ENCODE measurements at places on chromosomes 6 and 20. TPM values are rescaled to one million over a fixed set of nuclear protein-coding genes. Genes with fewer than 3 reads are reported as not detected.

- no peak for DNase-seq
These were observed 18.5 kb downstream of the GSTA4 start for GRCh38 chr6:52976591-52977035.

- no peak for DNase-seq
These were observed 164.5 kb downstream of the GRM4 start for GRCh38 chr6:33981421-33981820.

- DNase-seq: no peak
These were observed 30.3 kb upstream of the ZBTB22 start for GRCh38 chr6:33347816-33348215.

- DNase-seq: peak; percentile 21
These were observed 72.8 kb downstream of the MDGA1 start for GRCh38 chr6:37624606-37625574.

DNA sequence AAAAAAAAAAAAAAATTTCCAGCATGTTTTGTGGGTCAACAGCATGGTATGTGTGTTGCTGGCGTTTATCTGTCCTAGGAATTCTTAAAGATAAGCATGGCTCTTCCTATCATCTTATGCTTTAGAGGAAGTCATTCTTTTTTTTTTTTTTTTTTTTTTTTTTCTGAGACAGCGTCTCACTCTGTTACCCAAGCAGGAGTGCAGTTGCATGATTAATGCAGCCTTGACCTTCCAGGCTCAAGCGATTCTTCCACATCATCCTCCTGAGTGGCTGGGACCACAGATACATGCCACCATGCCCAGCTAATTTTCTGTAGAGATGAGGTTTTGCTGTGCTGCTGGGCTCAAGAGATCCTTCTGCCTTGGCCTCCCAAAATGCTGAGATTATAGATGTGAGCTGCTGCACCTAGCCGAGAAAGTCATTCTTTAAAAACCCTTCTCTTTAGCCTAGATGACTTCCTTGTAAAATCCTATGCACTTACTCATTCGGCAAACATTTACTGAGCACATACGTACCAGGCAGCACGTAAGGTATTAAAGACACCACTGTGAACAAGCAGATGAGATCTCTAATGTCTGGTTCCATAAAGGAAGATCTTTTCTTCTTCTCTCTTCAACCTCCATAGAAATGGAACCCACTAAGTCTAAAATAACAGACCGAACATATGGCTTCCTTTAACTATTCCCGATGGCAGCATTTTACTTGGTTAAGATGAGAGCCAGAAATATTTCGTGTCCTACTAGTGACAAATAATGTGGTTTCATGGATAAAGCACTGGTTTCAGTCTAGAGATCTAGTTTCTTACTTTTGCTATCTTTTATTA is 122.4 kb downstream of the RIN2 start:
- no peak for DNase-seq

DNA sequence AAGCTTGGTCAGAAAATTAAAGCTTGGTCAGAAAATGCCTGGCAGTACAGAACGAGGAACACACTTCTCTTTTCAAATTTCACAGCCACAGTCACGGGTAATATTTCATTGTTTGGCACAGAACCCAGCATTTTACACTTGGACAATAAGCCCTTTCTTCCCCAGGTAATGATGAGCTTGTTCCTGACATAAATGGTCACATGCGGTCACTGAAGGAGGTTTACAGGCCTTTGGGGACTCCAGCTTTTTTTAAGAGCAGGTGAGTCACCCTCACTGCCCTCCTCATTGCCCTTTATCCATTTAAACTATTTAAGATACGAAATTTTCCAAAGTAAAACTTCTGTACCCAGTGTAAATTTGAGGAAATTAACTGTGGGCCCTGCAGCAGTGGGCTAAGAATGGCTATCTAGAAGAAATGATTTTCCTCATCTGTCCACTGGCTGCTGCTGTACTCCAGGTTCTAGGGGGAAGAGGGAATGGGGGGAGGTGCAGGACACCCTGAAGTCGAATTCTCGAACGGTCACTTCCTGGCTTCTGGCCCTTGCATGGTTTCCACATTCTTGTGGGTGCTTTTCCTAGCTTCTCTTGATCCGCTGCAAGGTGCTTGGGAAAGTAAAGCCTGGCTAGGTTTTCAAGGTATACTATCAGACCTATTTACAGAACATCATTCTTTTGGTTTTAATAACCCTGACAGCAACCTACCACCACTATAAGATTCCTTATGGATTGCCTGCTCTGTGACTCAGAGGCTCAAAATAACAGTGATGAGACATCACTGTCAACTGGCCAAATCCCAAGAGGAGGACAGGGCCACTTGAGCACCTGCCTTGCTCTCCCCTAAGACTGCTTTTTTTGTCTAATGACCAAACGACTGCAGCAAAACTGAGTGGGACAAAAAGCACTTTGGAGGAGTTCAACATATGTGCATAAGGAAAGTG is 75.8 kb downstream of the PREP start:
- DNase-seq: no peak

- DNase-seq: no peak
These were observed 52.8 kb downstream of the NCOA7 start for GRCh38 chr6:125843593-125843992.

- no peak for DNase-seq
These were observed 204.6 kb downstream of the NKAIN2 start for GRCh38 chr6:124008000-124008987.

GRCh38 chr20:8447262-8448120 is 315.4 kb downstream of the PLCB1 start:
- DNase-seq: no peak

GRCh38 chr6:56694002-56694401 is 51.3 kb upstream of the DST start:
- DNase-seq: no peak

GRCh38 chr20:62486484-62486883 is 10.7 kb upstream of the GATA5 start:
- DNase-seq: no peak

DNA sequence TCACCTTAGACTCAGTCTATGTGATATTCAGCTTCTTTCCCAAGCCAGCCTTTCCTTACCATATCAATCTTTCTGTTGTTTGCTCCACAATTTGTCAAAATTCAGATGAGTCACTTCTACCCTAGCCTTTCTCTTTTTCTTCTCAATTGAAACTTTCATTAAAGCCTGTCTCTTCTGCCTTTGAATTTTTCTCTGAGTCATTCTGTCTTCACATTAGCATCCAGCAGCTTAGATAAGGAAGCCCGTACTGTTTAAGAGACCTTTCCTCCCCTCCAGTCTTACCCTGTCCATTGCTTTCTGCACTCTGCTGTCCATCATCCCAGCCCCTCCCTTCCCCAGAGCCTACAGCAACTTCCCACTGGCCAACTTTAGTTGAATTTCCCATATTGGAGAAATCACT is 34.9 kb upstream of the RALGAPA2 start:
- DNase-seq: no peak

DNA sequence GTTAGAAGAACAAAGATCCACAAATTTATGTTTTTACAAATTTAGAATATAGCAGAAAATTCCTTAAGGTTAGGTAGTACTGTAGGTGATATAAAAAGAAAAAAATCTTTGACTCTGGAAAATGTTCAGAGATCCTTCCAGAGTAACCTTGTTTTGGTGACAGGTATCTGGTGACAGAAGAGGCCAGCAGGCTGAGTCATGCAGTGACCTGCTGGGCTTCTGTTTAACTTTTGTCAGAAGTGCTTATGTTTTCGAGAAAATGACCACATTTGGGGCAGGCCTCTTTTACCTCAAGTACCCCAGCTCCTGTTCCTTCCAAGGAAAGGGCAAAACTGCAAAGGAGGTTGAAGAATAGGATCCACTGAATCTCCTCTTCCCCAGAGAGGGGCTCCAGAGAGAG is 10.5 kb upstream of the CLDN20 start:
- DNase-seq: no peak

DNA sequence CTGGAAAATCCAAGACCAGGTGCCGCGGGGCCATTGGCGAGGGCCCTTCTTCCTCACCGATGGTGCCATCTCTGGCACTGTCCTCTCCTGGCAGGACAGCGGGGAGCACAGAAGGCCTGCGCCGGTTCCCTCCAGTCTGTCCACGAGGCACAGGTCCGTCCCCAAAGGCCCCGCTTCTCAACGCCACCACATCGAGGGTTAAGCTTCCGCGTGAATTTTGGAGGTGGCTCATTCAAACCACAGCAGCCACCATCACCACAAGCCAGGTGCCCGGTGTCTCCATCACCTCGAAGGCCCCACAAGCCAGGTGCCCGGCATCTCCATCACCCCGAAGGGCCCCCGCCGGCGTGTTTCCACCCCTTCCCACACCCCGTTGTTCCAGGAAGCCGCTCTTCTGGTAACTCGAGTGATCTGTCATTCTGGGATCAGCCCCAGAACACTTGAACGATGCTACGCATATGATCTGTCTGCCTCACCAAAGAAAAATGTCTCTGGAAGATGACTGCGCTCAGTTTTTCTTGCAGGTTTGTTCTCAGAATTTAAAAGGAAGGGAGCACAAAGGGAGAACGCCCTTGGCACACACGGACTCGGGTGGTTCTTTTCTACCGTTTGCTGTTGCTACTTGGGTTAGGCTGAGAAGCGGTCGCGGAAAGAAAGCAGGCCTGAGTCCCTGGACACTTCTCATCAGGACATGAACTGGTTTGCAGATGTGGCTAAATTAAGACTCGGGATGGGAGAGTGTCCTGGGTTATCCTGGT is 9.9 kb upstream of the KIF25 start:
- DNase-seq: no peak

GRCh38 chr20:41293269-41294037 is 24.1 kb downstream of the ZHX3 start:
- DNase-seq: no peak

DNA sequence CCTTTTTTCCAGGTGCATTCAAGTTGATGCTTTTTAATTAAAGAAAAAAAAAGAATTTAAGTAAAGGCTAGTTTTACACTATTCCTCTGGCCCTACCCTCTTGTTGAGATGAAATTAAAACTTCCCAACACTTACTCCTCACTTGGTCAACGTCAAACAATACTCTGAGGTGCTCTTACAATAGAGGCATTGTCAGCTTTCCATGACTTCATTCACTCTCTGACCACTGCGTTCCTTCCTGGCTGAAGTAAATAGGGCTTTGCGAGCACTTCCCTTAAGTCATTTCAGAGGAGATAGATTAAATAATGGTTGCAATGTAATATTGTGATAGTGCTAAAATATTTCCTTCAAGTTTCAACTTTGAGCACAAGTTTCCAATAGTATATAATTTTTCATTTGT is 229.8 kb upstream of the CEP162 start:
- no peak for DNase-seq

DNA sequence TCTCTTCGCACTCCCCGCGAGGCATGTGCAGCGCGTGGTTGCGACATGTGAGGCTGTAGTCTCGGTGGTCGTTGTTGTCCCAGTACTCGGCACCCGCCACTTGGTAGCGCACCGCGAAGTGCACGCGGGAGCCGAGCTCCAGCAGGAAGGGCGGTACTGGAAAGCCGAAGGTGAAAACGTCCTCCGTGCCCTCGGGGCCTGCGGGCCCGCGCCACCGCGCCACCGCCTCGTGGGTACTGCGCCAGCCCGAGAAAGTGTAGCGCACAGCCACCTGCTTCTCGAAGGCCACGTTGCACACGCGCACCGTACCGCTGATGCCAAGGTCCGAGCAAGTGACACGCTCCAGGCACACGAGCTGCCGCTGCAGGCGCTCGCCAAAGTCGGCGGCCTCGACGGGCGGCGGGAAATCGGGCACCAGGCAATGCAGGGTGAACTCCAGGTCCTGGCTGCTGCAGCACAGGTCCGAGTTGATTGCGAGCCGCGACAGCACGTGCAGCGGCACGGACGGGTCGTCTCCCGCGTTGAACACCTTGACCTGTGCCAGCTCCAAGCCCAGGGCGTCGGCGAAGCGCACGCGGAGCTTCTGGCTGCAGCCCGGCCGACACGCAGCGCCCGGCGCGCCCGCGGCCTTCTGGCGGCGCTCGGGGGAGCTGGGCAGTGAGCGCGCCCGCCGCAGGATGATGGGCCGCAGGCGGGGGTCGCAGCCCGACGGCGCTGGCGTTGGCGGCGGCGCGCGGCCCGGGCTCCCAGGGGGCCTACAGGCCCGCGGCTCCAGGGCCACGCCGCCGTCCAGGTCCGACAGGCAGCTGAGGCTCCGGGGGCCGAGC is 840 bp downstream of the PPP1R3D start:
- no peak for DNase-seq

- no peak for DNase-seq
These were observed 71.3 kb downstream of the ATXN1 start for GRCh38 chr6:16689788-16690607.

- DNase-seq: peak; percentile 45
These were observed 211.5 kb downstream of the TMEM200A start for GRCh38 chr6:130577178-130577919.

DNA sequence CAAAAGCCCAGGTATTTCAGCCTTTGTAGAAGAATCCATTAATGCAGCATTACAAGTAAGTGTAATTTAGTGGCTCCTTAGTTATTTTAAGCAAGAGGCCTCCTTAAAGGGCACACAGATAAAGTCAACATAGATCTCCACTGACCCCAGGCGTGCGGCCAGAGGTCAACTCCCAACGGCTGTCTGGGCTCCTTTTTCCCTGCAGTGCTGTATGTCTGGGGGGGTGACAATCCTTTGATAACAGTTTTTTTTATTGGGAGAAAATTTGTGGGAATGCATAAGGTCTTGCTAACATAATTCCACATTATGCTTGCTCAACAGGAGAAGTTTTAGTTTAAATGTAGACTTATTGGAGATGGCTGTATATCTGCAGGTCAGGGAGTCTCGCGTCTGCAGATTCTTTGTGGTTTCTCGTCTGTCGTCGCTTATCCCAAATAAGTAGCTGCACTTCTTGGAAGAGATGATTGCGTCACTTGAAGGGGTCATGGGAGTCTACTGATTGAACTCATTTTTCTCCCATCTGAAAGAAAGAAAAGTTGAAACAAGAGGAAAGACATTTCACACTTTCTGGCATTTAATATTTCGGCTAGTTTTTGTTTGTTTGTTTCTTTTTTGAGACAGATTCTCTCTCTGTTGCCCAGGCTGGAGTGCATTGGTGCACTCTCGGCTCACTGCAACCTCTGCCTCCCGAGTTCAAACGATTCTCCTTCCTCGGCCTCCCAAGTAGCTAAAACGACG is 151.7 kb upstream of the AKAP12 start:
- DNase-seq: no peak

GRCh38 chr6:37822851-37823682 is 3.5 kb downstream of the ZFAND3 start:
- no peak for DNase-seq

DNA sequence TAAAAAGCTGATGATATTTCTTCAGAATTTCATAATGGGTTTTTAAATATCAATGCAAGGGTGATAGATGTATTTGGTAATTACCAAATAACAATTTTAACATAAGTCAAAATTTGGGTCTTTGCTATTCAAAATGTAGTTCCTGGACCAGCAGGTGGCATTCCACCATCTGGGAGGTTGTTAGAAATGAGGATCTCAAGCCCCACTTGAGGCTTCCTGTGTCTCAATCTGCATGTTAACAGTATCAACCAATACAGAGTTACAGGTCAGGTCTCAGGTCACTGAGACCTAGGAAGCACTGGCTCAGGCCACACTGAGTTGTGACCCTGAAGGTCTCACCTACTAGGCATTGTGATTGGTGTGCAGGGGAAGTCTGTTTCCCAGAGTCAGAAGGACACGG is 57.2 kb upstream of the MTRF1L start:
- no peak for DNase-seq

ULBP3 gene
- total RNA-seq: 1.3 TPM

FERMT1 gene
- not detected for total RNA-seq

PRKN gene
- 1.9 TPM for total RNA-seq

ANGPT4 gene
- not detected for total RNA-seq

TPD52L1 gene
- total RNA-seq: not detected

FRMD1 gene
- not detected for total RNA-seq

TPBG gene
- total RNA-seq: not detected

HLA-DOA gene
- 14.0 TPM for total RNA-seq

CALHM6 gene
- 2.1 TPM for total RNA-seq

LEMD2 gene
- 102 TPM for total RNA-seq

GRIK2 gene
- not detected for total RNA-seq

MDFI gene
- total RNA-seq: not detected

SEMG2 gene
- total RNA-seq: not detected

CPNE5 gene
- total RNA-seq: 4.3 TPM

Measured in CD4-positive, CD25-positive, alpha-beta regulatory T cell (primary cell).